ENCODE measurements at places on chromosomes 11 and 22.

DNA sequence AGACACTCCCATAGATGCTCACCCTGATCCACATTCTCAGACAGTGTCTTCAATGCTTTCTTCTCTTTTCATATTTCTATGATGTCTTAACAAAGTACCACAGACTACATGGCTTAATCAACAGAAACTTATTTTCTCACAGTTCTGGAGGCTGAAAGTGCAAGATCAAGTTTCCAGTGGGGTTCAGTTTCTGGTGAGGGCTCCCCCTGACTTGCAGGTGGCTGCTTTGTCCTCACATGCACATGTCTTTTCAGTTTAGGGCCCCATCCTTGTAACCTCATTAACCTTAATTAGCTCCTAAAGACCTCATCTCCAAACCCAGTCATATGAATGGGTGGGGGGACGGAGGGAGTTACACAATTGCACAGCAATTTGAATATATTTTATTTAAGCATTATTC is 335.8 kb downstream of the AASDHPPT start:
- no peak for DNase-seq

DNA sequence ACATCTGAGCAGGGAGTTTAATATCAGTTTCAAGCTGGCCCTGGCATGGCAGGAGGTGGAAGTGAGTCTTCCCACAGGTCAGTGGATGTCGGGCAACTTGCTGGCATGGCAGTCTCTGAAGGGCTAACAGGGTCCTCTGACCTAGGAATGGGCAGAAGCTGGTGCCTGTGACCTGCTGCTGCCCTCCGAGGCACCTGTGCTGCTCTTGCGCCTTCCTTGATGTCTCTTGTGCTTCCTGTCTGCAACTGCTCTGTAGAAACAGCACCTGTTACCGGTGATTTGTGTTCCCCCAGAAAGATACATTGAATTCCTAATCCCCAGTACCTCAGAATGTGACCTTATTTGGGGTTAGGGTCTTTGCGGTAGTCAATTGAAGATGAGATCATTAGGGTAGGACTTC is 110.3 kb downstream of the RPS6KA4 start:
- no peak for DNase-seq

GRCh38 chr11:96101146-96101545 is 177.2 kb upstream of the MTMR2 start:
- DNase-seq, result no peak

GRCh38 chr22:37230673-37231405 is 13.2 kb downstream of the RAC2 start:
- no peak for DNase-seq

DNA sequence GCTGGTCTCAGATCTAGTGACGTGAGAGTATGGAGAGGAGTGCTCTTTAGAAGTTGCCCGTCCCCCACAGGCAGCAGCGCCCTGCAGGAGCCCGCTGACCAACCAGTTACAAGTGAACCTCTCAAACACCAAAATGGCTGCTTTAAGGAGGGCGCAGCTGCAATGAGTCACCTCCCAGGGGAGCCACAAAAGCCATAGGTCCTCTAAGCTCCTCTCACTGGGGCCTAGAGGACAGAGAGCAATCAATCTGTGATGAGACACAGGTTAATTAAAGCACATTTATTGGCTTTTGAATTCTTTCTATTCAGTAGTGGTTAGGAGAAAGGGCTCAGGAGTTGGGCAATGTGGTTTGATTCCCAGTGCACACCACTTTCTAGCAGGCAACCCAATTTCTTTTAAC is 15.5 kb upstream of the RAPSN start:
- no peak for DNase-seq

DNA sequence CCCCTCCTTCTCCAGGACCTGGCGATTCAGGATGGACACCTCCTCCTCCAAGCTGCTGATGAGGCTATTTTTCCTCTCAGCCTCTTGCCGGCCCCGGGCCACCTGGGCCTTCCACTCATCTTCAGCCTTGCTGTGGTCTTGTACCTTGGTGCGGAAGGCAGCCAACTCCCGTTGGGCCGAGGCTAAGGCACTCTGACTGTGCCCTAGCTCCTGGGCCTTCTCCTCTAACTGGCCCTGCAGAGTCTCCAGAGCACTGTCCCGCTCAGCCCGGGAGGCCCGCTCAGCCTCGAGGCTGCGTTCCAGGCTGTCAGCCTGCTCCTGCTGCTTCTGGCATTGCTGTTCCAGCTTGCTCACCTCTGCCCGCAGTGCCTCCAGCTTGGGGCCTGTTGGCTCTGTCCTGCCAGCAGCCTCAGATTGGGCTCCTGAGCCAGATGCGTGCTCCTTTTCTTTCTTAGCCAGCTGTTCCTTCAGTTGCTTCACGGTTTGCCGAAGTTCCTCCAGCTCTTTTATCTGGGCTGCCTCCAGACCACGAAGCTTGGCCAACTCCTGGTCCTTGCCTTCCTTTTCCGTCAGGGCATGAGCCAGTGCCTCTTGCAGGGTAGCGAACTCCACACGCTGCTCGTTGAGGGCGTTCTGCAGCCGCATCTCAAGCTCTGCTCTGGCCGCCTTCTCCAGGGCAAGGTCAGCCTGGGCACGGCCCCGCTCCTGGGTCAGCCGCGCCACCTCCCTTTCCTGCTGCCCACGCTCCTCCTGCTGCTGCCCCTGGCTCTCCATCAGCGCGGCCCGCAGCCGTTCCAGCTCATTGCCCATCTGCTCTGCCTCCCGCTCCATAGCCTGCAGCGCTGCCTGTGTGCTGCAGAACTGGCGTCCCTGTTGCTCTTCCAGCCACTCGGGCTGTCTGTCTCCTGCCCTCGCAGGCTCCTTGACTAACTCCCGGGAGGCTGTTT is 15.3 kb downstream of the IL18BP start:
- DNase-seq, result no peak

- peak; percentile 1 for DNase-seq
Observed at GRCh38 chr11:95788921-95789505, 569 bp downstream of the FAM76B start.

GRCh38 chr22:28237783-28238182 is 318.7 kb upstream of the PITPNB start:
- no peak for DNase-seq

GRCh38 chr11:79189055-79189454 is 251.8 kb downstream of the TENM4 start:
- no peak for DNase-seq

- no peak for DNase-seq
Observed at GRCh38 chr11:8035200-8035855, 45.7 kb upstream of the TUB start.

Measured in activated CD8-positive, alpha-beta memory T cell treated with anti-CD3 and anti-CD28 coated beads for 4 hours (primary cell).